Brain microvascular endothelial cell (primary cell): ENCODE measurements at places on chromosomes 7 and 10.
A peak's percentile ranks its signal among the peaks of the same experiment; 100 is the strongest.

DNA sequence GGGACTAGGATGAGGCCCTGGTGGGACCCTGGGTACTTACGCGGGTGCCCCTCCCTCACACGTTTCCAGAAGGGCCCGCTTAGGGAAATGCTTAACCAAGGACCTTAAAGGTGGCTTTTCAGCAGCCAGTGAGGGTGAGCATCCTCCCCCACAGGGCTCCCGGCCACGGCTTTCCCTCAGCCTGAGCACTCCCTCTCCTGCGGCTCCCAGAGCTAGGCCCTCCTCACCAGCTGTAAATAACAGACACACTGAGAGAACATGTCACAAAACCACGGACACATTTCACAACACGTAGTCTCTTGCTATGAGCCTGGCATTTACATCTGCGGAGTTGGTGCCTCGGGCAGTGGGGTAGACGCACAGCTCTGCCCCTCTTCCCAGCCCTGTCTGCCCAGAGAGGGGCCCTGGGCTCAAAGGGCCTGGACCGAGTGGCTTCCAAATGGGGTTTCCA lies 25.2 kb downstream of the GRID1 start:
- no peak for DNase-seq

- DNase-seq = no peak
Measured at GRCh38 chr10:43000021-43000411, 76.9 kb upstream of the RET start.

DNA sequence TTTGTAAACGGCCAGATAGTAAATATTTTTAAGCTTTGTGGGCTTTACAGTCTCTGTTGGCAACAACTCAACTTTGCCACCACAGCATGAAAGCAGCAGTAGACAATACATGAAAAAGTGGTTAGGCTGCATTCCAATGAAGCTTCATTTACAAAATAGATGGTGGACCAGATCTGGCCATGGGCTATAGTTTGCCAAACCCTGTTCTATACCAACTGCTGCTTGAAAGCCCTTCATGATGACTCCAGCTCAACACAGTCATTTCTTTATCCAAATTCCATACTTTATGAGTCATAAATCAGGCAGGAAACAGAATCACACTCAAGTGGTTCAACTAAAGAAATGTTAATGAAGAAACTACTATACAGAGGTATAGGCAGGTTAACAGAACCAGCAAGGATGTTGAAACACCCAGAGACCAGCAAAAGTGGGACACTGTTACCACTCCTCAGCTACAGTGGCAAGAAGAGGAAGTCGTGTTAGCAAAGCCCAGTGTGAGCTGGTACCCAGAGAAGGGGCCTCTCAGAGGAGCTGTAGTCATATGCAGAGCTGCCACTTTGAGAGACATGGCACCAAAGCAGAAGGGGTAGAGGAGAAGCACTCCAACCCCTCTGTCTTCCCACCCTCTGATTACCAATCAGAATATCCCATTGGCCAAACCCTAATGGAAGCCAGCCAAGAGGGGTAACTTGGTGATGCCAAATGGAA lies 72.5 kb downstream of the PRLHR start:
- peak; percentile 12 for DNase-seq

- no peak for DNase-seq
Measured at GRCh38 chr10:79224263-79224949, 122.9 kb upstream of the PPIF start.

DNA sequence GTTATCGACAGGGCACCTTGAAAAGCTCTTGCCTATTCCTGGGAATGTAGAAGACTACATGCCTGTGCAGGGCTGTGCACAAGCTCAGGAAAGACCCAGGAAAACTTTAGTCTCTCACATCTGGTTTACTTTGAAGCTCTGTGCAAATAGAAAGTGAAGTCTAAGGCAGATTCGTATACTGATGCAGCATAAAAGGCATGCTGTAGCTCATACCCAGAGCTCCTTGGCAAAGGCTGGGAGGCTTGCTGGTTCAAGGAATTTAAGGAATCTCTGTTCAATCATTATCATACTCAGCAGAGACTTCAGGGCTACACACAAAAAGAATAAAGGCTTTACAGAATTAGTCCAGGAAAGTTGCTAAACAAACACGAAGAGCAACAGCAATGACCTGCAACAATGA lies 192.0 kb downstream of the OTUD1 start:
- no peak for DNase-seq

GRCh38 chr7:127409629-127410028 lies 17.1 kb upstream of the ZNF800 start:
- DNase-seq = no peak
